ENCODE measurements at places on chromosomes 1 and 21.

- DNase-seq, result no peak
Observed at GRCh38 chr1:205660361-205660760, 19.9 kb downstream of the SLC45A3 start.

GRCh38 chr1:171116676-171117075, 26.0 kb downstream of the FMO3 start:
- DNase-seq, result no peak

DNA sequence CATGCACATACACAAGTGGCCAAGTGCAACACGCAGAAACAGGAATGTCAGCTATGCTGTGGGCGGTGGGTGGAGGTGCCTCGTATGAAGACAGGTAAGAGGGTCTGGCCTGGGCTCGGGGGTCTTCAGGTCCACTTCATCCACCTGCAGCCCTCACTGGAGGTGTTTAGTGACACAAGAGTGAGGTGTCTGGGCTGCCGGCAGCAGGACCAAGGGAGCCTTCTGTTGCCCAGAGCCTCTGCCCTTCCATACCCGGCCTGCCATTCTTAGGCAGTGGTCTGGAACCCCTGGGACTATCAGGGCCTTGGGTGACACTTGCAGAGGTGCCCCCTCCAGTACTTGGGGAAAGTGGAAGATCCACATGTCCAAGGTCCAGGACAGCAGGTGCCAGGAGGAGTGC, 21.7 kb upstream of the ACTRT2 start:
- DNase-seq, result no peak

DNA sequence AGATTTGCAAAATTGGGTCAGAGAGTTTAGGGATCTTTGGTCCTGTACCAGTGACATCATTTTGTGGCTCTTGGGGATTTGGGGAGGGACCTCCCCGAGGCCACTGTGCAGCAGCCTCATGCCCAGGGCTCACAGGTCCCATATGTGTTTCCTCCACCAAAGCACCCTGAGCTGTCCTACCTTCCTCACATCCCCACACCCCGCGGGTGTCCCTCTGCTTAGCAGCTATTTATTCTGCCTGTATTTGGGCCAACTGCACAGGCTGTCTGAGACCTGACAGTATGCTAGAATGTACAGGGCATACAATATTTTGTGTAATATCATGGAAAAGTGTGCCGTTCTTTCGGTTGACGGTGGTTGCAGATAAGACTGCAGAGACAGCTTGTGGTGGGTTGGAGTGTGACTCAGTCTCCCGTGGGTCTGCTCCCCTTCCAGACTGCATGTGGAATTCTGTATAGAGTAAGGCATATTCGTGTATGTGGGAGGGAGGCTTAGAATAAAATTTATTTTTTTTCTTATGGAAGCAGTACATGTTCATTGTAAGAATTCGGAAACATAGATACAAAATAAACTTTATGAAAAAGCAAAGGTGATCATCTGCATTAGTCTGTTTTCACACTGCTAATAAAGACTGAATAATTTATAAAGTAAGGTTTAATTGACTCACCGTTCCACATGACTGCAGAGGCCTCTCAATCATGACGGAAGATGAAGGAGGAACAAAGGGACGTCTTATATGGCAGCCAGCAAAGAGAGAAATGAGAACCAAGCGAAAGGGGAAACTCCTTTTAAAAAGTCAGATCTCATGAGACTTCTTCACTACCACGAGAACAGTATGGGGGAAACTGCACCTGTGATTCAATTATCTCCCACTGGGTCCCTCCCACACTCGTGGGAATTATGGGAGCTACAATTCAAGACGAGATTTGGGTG, 84.4 kb downstream of the ADARB1 start:
- no peak for DNase-seq

DNA sequence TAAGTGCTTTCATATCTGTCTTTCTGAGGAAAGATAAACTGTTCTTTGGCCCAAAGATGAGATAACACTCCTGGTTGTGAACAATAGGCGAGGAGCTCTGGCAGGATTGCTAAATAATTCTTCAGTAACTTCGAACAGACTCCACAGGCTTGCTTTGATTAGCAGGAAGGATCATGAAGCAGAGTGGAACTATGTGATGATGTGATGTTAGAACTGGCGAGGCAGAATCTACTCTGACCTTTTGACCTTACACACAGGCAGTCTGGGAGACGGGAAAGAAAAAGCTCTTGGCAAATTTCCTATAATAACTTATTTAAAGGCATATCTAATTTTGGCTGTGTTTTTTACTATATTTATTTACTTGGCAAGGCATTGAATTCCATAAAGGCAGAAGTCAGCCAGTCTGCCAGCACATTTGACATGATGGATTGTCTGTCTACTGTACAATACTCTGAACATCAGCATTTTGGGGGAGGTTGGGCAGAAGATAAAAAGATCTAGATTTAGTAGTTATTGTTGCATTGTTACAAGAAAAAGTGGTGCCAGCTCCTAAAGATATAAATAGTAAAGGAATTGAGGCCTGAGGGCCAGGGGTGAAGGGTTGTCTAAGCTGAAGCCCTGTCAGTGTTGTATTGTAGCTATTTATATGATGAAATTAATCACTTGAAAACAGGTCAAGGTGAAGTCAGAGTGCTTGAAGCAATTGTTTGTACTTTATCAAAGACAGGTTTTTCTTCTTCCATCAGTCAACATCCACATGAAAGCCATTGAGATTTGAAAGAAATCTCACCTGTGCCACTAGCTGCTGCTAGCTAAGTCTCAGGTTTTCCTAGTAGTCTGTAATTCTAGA, 708.8 kb downstream of the LTN1 start:
- DNase-seq, result no peak

GRCh38 chr1:156400191-156400935, 31.4 kb downstream of the RHBG start:
- no peak for DNase-seq

GRCh38 chr1:206897175-206897574, at the start of gene IL24:
TSS of gene IL24 (plus strand) at chr1:206897443. CDS start at chr1:206897833, 390 bp downstream.
- no peak for DNase-seq

DNA sequence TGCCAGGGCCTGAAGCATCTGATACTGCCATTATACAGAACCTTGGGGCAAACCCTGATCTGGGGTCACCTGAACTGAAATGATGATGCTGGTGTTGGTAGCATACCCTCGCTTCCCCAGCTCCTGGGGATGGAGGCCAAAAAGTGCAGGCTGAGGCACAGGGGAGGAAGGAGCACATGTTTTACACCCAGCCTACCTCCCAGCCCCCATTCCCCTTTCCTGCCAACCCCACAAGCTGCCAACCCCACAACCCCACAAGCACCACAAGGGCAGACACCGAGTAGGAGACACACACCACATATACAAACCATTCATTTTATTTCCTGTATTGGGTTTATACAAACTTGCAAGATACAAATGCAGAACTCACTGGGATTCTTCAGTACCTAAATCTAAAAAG, 4.8 kb upstream of the GOLT1A start:
- DNase-seq, result no peak

DNA sequence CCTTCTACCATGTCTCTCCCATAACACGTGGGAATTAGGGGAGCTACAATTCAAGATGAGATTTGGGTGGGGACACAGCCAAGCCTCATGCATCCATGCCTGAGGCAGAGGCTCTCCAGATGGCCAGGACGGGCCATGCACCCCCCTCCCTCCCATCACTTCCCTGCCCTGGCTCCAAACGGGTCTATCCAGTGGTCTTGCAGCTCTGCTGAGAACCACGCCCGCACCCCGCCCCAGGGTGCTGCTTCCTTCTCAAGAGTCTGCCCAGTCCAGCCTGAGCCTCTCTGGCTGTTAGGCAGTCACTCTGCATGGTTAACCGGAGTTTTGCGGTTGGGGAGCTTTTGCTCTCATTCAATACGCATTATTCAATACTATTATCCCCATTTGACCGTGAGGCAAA, 131.5 kb upstream of the TMEM51 start:
- no peak for DNase-seq

GRCh38 chr1:47722101-47722500, 275.1 kb downstream of the TRABD2B start:
- DNase-seq, result no peak

GRCh38 chr1:56837244-56837939, 17.2 kb upstream of the C8A start:
- no peak for DNase-seq

DNA sequence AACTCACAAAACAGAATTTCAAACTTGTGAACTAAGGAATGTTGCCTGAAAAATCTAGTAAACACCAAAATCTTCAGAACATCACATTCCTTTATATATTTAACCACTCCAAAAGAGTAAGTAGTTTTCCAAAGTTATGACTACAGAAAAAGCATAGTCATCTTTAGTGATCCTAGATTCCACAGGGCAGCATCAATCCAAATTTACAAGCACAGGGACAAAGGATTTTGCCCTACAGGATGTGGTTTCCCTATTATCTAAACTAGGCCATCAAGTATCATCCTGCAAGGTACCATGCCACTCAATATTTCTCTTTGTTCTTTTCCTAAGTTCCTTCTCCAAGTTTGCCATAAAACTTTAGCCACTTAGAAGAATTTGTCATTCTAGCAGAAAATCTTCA, 33.0 kb downstream of the COP1 start:
- DNase-seq, result no peak

DNA sequence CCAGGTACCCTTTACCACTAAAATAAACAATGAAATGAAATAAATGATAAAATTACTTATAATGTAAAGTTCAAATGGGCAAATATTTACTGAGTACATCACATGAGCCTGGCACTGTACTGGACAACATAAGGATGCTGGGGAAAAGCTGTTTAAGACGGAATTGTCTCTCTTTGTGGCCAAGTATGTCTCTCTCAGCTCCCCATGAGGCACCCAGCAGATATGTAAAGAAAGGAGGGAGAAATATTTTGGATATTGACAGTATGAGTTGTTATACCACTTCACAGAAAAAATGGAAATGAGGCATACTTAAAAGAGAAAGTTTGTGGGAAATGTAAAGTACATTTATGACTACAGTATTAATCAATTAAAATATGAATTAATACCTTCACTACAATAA, 1.0 kb upstream of the TNFSF4 start:
- DNase-seq, result no peak

- DNase-seq, result no peak
Observed at GRCh38 chr1:27594564-27595510, 9.1 kb downstream of the AHDC1 start.

- no peak for DNase-seq
Observed at GRCh38 chr1:178847396-178847849, 23.5 kb downstream of the ANGPTL1 start.

Data from germinal center (tissue), 1 donor.